ENCODE measurements at places on chromosomes 2 and 18.

- DNase-seq, result no peak
These were observed 25.0 kb upstream of the PPM1B start for GRCh38 chr2:44143701-44144100.

DNA sequence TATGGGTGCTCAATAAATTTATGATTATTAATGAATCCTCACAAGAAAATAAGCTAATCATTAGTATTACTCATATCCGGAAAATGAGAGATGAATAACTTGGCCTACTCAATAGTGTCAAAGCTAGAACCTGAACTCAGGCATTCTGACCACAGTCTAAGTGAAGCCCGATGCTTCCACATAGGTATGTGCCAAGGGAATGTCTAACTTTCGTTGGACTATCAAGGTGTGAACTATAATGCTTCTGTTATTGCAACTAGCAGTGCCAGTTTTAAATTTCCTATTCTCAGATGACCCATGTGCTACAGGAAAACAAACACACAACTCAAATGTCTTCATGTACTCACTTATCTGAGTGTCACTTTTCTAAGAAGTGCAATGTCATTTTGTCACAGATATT, 1.8 kb downstream of the BARD1 start:
- DNase-seq, result no peak

DNA sequence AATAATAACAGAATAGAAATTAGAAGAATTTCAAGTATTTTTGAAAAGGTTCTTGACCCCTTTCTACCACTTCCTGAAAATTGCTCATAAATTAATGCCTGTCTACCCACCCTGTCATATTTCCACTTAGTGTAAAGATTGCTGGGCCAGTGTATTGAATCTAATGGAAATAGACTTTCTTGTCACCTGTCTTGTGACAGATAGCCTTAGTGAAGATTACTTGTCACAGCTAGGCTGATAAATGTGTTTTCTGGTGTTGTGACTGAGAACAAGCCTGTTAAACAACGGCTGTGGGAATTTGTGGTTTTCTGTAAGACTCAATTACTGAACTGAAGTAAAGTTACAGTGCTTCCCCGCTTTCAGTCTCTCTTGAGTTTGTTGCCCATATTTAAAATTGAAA, 37.0 kb downstream of the PIK3C3 start:
- DNase-seq, result peak; percentile 27

GRCh38 chr2:161754379-161754778, 130.2 kb downstream of the SLC4A10 start:
- DNase-seq, result no peak

DNA sequence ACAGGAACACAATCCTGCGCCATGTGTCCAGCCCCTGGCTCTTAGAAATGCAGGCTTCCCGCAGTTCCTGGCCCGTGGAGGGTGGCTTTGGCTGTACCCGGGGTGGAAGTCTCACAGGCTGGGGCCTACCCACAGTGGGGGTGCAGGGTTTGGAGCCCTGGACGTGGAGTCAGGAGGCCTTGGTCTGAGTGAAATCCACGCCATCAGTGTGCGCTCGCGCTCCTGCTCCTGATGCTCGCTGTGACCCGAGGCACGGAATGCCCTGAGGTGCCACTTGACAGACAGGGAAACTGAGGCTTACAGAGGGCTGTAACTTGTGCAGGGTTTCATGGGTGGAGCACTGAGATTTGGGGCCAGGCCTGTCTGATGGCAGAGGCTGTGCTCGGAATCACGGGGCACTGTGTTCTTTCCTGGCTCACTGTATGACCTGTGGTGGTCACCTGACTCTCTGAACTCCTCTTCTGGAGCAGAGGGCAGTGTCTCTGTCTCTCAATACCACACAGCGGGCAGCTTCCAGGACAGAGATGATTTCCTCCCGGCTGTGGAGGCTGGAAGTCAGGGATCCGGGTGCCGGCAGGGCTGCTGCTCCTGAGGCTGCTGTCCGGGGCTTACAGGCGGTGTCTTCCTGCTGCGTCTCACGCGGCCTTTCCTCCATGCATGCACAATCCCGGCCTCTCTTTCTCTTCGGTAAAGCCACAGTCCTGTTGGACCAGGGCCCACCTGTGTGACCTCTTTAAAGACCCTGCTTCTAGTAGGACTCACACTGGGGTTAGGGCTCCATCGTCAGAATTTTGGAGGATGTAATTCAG, 25.9 kb upstream of the ALLC start:
- no peak for DNase-seq

GRCh38 chr2:235047171-235048160, 95.6 kb downstream of the SH3BP4 start:
- DNase-seq, result no peak

- DNase-seq, result no peak
These were observed 9.3 kb upstream of the NMS start for GRCh38 chr2:100460904-100461530.

- DNase-seq, result no peak
These were observed 135.8 kb upstream of the FN1 start for GRCh38 chr2:215571689-215572088.

- no peak for DNase-seq
These were observed 56.8 kb downstream of the MYO1B start for GRCh38 chr2:191301971-191302370.

GRCh38 chr2:6986912-6987361, 69.7 kb downstream of the RNF144A start:
- DNase-seq, result no peak

GRCh38 chr2:10302479-10303180, at the start of gene HPCAL1:
TSS of gene HPCAL1 (plus strand) at chr2:10302904. CDS start at chr2:10419758, 116,854 bp downstream.
- peak; percentile 79 for DNase-seq

DNA sequence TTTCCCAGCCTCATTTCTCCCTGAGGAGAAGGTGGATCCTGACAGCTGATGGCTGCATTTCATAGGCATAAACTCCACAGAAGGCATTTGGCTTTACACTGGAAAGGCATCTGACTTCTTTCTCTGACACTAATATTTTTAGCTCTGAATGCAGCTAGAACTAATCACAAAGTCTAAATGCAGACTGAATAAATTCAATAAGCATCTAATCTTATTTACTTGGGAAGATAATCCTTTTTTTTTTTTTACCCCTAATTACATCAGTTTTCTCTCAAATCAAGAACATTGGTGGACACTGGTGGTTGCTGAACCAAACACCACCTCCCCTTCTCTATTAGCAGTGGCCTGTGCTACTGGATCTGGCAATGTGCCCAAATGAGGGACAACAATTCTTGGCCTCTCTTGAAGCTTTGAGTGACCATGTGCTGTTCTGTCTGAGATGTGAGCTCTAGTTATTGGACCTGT, 50.9 kb upstream of the CD226 start:
- no peak for DNase-seq

Measured in Kasumi-1 (cell line).